ENCODE measurements at places on chromosomes 1 and 21. TPM values are rescaled to one million over a fixed set of nuclear protein-coding genes. Genes with fewer than 3 reads are reported as not detected.

GPR25 gene
- not detected for total RNA-seq

UBIAD1 gene
- total RNA-seq: 12.1 TPM

DNAJC6 gene
- total RNA-seq: 11.2 TPM

UHMK1 gene
- 49.5 TPM for total RNA-seq

DFFB gene
- 5.9 TPM for total RNA-seq

FCRL2 gene
- not detected for total RNA-seq

KRTAP13-2 gene
- total RNA-seq: not detected

KCND3 gene
- not detected for total RNA-seq

SPATA45 gene
- not detected for total RNA-seq

LCE3D gene
- total RNA-seq: not detected

MAP10 gene
- total RNA-seq: not detected

LMOD1 gene
- total RNA-seq: 0.74 TPM

PAQR6 gene
- 12.3 TPM for total RNA-seq

FMO4 gene
- 0.61 TPM for total RNA-seq

PLEKHO1 gene
- total RNA-seq: 1.3 TPM

RHOU gene
- not detected for total RNA-seq

BECN2 gene
- 0.37 TPM for total RNA-seq

GOLT1A gene
- 18.7 TPM for total RNA-seq

AADACL3 gene
- not detected for total RNA-seq

SPOCD1 gene
- 14.6 TPM for total RNA-seq

MRAP gene
- total RNA-seq: not detected

AMY1A gene
- total RNA-seq: not detected

C1orf115 gene
- total RNA-seq: 5.6 TPM

GSTM3 gene
- total RNA-seq: 101 TPM

NTRK1 gene
- total RNA-seq: not detected

DENND4B gene
- total RNA-seq: 52.7 TPM

KIF14 gene
- total RNA-seq: 30.0 TPM

HAO2 gene
- total RNA-seq: not detected

RGS8 gene
- total RNA-seq: not detected

KRTAP19-3 gene
- not detected for total RNA-seq

GPR3 gene
- 0.98 TPM for total RNA-seq

TEX38 gene
- total RNA-seq: not detected

SLFNL1 gene
- 0.35 TPM for total RNA-seq

SLAMF6 gene
- total RNA-seq: not detected

SMCP gene
- not detected for total RNA-seq

SHISA4 gene
- total RNA-seq: 28.6 TPM

PCAT6 gene
- 3.6 TPM for total RNA-seq

PRAMEF25 gene
- not detected for total RNA-seq

CRNN gene
- not detected for total RNA-seq

SH2D5 gene
- 1.1 TPM for total RNA-seq

KRTAP11-1 gene
- not detected for total RNA-seq

PTGER3 gene
- total RNA-seq: 0.13 TPM

MYBPH gene
- not detected for total RNA-seq

PAQR7 gene
- total RNA-seq: 30.2 TPM

HSF2BP gene
- total RNA-seq: 7.3 TPM

PIK3R3 gene
- total RNA-seq: 44.2 TPM
